Daoy (cell line): ENCODE measurements at places on chromosomes 11 and 22.

DNA sequence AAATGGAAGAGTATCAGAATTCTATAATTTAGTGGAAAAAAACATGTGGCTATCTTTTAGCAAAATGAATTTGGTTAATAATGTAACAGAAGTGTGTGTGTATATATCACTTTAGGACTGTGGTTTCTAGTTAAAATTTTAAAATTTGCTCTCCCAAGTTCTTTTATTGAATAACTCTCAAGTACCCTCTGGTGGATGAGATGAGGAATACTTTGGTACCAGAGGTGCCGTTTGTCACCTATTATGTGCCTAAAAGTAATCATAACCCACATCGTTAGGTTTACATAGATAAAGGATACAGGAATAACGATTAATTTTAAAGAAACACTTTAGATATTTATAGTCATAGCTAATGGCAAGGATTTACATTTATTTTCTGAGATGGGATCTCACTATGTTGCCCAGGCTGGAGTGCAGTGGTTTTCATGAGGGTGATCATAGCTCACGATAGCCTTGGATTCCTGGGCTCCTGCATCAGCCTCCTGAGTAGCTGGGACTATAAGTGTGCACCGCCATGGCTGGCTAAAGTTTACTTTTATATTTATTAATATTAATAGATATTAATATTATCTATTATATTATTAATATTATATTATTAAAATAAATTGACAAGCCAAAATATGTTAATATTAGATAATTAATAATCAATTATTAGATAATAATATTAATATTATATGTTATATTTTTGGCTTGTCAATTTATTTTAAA lies 66.7 kb upstream of the CAPRIN1 start:
- no peak for DNase-seq

- no peak for DNase-seq
Measured at GRCh38 chr11:110435780-110436717, 6.3 kb downstream of the FDX1 start.

DNA sequence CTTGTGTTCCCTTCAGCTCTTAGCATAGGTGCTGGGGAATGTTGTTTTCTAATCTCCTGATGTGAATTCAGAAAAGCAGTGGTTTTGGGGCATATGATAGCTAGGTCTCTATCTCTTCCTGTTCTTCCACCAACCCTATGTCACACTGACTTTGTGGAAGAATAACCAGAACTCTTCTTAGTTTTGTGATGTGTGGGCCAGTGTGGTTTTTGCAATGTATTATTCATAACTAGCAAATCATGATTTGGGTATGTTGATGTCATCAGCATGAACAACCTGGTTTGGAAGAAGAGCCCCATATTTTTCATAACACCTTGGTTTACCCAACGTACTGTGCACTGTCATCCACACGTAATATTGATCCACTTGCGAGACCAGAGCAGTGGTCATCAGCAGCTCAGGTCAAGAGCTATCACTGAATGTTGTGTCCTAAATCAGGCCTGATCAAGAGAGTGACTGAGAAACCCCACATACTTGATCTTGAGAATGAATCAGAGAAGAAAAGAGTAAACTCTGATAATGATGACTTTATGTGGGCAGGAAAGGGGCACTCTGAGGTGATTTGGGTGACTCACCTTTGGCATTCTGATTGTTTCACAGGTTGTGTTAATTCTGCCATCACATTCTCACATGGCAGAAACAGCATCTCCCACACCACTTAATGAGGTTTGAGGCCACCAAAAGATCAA lies 19.4 kb upstream of the MS4A6E start:
- peak; percentile 62 for DNase-seq

- no peak for DNase-seq
Measured at GRCh38 chr11:124643042-124643604, 20.5 kb downstream of the TBRG1 start.

GRCh38 chr11:95412074-95412473 lies 181.1 kb upstream of the SESN3 start:
- DNase-seq, result no peak

DNA sequence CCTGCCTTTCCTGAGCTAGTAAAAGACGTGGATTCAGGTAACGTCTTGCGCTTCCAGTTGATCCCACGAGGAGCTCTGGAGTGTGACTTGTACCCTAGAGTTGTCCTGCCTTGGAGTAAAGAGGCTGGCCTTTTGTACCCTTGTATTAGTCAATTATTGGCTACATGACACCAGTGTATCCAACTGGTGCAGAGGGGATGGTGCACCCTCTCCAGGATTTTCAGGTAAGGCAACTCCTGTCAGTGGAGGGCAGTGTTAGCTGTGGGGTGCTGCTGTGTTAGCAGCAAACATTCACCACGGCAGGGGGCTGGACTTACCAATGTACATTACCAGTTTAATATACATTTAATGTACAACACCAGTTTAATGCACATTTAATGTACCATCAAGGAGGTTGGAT lies 233.5 kb downstream of the MIAT start:
- DNase-seq, result peak; percentile 54

GRCh38 chr22:45968751-45969413 lies 8.1 kb downstream of the WNT7B start:
- DNase-seq, result peak; percentile 99

DNA sequence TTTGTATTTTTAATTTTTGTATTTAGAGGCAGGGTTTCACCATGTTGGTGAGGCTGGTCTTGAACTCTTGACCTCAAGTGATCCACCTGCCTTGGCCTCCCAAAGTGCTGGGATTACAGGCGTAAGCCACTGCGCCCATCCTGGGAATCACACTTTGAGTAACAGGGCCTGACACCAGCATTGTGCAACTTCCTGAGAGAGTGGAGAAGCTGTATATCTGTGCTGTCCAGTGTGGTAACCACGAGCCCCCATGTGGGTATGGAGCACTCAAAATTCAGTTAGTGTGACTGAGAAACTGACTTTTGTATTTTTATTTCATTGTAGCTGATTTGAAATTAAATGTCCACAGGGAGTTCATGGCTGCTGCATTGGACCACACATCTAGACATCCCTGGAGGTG lies 36.2 kb downstream of the MPPED1 start:
- no peak for DNase-seq

DNA sequence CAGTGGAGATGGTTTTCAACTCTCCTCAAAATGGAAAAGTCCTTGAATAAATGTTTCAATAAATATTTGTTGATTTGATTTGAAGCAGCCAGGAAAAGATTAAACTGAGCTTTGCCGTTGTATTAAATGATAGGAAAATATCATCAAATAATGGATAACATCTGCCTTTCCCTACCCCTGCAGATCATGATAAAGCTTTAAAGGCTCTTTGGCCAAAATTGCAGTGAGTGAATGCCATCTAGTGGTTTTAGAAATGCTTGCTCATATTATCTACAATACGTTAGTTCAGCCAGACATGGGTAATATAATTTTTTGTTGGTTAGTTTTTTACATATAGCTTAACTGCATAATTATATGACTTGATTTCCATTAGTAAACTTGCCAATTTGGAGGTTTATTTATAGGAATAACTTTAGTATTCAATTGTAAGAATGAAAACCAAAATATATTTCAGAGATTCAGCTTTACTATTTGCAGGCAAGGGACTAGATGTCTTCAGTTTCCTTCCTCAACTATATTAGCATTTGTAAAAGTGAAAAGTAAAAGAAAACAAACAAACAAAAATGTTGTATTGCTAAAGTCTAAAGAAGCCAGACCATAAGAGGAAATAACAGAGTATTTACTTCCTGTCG lies 159.2 kb downstream of the MSANTD4 start:
- DNase-seq, result peak; percentile 15

DNA sequence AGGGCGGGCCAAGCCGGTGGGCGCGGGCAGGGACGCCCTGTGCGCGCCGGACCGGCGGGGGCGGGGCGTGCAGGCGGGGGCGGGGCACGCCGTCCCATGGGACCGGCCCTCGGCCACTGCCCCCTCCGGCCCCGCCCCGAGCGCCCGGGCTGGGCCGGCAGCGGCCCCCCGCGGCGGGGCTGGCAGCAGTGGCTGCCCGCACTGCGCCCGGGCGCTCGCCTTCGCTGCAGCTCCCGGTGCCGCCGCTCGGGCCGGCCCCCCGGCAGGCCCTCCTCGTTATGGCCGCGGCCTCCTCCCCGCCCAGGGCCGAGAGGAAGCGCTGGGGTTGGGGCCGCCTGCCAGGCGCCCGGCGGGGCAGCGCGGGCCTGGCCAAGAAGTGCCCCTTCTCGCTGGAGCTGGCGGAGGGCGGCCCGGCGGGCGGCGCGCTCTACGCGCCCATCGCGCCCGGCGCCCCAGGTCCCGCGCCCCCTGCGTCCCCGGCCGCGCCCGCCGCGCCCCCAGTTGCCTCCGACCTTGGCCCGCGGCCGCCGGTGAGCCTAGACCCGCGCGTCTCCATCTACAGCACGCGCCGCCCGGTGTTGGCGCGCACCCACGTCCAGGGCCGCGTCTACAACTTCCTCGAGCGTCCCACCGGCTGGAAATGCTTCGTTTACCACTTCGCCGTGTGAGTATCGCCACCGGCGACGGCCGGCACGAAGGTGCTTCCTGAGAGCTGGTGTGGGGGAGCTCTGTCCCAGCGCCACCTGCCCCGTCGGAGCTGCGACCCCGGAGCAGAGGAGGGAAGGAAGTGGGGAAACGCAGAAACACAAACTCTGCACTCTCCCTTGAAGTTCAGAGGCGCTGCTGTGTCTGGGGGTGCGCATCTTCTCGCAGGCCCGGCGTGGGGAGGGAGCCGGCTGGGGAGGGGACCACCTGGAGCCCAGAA lies at the start of gene KCNQ1:
Gene KCNQ1 (plus strand): TSS at position 188 of the 925 bp plus-strand sequence. CDS start 91 bp downstream, at position 279.
- DNase-seq, result peak; percentile 54

- peak; percentile 89 for DNase-seq
Measured at GRCh38 chr22:37777122-37777687, 30.5 kb upstream of the GCAT start.

DNA sequence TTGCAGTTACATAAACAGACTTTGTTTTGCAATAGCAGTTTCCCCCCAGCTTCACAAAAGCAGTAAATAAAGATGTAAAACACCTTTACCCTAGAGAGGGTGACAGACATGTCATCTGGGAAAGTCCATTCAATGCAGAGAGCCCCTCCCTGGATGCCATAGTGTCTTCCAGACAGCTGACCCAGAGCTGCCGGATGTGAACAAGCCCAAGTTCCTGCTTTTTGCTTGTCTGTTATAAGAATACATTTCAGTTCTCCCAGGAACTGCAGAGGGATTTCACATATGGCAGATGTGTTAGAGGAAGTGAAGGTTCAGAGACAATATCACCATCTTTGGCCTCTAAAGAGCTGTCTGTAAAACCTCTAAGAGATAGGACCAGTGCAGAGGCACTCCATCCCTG lies 48.9 kb downstream of the RELT start:
- DNase-seq, result no peak

DNA sequence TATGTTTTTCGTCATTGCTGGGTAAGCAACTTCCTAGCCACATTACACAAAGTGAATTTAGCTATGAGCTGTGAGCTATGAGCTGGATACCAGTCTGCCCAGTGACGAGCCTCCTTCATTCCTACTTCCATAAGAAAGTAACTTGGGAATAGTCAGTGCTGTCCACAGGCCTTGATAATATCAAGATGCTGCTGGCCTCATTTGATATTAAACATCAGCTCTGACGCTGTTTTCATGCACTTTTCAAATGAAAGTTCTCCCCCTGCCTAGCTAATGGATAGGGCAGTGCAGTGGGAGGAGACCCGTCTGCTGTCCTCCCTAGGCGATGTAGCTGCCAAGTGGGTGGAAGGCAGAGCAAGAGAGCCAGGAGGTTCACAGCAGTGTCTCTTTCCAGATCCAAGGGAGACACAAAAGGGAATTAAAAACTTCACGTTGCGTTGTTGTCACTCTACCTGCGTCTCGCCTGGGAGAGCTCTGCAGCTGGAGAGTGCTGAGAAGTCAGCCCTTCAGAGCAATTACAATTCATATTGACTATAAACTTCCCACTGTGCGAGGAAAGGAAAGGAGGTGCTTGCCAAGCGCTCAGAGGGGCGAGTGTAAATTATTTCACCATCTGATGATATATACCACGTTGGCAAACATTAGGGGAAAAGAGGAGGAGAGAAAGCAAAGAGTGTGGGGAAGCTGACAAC lies 861.4 kb downstream of the NTM start:
- no peak for DNase-seq

GRCh38 chr11:890794-891540 lies 19.6 kb downstream of the CHID1 start:
- no peak for DNase-seq

DNA sequence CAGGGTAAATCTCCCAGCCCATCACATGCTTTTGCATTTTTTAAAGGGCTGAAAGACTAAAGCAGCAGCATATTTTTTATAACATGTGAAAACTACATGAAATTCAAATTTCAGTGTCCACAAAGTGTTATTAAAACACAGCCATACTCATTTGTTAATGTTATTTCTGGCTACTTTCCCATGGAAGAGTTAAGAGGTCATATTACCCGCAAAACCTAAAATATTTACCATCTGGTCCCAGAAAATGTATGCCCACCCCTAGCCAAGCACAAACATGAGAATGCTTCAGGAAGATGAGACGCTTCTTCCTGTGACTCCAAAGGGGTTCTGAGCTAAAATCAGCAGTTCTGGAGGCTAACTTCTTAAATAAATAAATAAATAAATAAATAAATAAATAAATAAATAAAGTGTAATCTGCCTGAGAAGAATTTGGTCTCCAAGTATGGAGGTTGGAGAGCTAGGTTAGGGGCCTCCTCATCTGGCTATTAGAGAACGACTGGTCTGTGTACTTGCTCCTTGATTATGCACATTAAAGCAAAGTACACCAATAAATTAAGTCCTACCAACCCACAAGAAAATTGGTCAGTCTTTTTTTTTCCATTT lies 9.7 kb downstream of the IMMP1L start:
- no peak for DNase-seq
